ENCODE measurements at places on chromosomes 7 and 10. TPM values are rescaled to one million over a fixed set of nuclear protein-coding genes. Genes with fewer than 3 reads are reported as not detected.

GRCh38 chr7:51263631-51264484 lies 52.8 kb downstream of the COBL start:
- no peak for DNase-seq

DNA sequence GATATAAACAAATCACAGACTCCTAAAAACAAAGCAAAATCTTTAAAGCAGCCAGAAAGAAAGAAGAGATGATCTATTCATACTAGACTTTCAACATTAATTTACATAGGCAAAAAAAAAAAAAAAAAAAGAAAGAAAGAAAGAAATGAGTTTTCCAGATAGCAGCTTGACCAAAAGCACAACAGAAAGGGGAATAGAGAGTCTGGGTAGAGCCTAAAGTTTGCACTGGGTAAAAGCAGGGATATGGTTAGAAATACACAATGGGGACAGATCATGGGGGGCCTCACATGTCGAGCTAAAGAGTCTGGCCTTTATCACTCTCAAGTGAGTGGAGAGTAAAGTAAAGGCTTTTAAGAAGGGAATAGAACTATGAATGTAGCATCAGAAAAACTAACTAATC lies 169.8 kb downstream of the SGMS1 start:
- no peak for DNase-seq

DNA sequence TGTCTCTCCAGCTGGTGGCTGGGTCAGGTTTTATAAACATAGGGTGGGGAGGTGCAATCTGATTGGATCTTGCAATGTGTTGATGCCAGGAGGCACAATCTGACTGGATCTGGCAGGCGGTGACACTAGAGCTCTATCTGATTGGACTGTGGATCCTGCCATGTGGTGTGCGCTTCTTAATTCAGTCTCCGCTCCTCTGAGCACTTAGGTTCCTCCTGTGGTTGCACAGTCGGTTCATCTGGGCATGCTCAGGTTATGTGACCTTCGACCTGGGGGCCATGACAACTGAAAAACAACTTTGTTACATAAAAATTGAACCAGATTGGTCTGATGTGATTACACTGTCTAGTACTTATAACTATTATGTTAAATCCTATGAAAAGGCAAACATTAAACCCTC lies 127.1 kb upstream of the SVIL start:
- DNase-seq = no peak

GRCh38 chr7:26664735-26665416 lies 199.5 kb downstream of the SKAP2 start:
- DNase-seq = peak; percentile 10

- DNase-seq = no peak
Measured at GRCh38 chr10:36538953-36539586, 586.3 kb upstream of the ANKRD30A start.

DNA sequence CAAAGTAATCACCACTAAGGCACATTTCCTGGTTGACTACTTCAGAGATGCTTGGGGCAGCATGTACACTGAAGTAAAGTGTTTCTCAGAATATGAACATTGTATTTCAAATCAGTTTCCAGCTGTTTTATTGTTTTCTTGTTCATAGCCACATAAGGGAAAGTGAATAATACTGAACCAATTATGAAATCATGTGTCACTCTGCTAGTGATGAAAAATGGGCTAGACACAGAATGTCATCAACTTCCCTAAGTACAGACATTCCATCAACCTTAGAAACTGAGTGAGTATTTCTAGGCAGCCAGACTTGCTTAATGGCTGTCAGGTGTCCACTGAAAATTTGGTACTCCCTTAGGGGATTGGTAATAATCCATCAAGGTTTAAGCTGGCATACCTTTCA lies 603.5 kb downstream of the ARL4A start:
- no peak for DNase-seq

GRCh38 chr10:12703813-12704212 lies 297.7 kb downstream of the CCDC3 start:
- DNase-seq = no peak

DNA sequence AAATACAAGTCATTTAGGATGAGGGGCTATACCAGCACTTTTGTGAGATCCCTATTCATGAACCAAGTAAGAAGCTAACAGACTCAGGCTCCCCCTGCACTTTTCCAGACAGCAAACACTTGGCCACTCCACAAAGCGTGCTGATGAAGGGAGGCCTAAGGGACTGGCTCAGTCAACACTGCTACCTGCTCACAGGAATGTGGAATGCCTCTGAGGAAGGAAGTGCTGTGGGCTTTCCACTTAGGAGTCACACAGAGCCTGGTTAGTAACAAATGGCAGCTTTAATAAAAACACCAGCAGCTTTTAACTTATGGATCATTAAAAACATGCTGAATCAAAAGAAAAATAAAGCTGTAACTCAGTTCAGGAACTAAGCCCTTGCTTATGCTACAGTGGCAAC lies 15.0 kb downstream of the UROS start:
- no peak for DNase-seq

GRCh38 chr7:148084138-148084537 lies 506.4 kb upstream of the C7orf33 start:
- peak; percentile 27 for DNase-seq

Gene GIMAP1
- 9.3 TPM for total RNA-seq

DNA sequence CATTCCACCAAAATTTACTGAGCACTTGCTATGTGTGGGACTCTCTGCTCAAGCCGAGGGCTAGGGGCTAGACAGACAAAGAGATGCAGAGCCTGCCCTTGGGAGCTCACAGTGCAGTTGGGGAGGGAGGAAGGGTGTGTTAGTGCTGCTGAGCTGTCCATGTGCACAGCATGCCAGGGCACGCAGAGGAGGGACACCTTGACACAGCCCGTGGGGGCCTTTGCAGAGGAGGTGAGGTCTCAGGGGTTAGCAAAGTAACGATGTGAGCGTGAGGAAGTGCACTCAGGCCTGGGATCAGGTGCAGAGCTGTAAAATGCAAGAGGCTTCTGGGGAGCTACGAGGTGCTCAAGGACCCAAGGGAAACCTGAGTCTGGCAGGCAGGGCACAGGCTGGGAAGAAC lies 16.3 kb downstream of the PRKCQ start:
- no peak for DNase-seq

DNA sequence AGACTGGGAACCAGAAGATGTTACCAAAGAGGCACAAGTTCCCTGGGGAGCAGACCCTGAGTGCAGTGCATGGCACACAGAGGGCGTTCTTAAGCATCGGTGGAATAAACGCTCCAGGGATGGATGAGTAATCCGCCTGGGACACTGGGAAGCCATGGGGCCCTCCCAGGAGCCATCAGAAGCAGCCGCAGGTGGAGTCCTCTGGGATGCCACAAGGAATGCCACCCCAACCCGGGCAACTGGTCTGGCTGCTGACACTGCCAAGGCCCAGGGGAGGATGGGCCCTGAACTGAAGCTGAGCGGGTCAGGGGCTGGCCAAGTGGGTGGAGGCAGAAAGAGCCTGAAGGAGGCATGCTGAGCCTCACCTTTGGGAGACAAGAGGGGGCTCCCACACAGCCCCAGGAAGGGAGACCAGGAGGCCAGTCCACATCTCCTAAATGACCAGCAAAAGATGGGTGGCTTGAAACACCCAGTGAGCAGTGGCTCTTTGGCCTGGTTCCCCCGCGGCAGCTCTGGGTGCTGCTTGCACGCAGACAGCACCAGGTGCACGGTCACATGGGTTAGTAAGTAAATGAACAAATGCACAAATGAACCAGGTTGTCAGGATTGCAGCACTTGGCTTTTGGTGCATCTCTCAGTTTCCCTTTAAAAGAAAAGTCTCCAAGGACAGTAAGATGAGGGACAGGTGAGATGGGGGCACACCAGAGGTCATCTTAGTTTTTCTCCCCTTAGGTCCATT lies 141.3 kb upstream of the ZMIZ1 start:
- no peak for DNase-seq

DNA sequence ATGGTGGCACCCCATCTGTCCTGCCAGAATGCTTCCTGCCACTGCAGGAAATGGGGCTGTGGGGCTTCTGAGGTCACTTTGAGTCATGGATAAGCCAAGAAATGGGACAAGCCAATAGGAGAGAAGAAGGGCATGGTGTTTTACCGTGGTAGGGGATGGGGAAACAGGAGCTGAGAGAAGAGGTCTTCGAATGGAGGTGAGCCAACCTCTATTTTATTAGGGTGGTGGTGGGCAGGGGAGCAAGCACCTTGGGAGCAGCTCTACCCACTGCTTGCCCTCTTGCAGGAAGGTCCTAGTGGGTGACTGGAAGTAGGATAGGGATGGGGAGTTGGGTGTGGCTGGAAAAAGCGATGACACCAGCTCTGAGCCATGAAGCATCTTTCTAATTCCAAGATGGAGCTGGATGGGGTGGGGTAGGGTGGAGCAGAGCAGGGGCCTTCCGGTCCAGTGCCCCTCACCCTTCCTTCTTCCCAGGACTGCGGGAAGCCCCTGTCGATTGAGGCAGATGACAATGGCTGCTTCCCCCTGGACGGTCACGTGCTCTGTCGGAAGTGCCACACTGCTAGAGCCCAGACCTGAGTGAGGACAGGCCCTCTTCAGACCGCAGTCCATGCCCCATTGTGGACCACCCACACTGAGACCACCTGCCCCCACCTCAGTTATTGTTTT lies 9.1 kb downstream of the ZYX start:
- no peak for DNase-seq

DNA sequence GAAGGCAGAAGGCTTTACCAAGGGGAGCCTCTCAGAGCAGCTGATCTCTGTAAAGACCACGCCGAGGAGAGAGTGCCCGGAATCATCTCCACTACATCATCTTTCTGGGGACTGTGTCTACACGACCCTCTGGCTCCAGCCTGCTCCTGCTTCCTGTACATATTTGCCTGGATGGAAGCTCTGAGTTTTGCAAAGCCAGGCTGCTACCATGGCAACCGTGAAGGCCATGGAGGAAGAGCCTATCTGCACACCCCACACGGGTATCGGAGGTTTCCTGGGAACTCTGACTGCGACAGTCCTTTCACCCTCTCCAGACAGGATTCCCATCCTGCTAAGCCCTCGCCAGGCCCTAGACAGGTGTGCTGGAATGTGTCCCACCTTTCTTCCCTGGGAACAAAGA lies 83.4 kb upstream of the TNRC18 start:
- no peak for DNase-seq

DNA sequence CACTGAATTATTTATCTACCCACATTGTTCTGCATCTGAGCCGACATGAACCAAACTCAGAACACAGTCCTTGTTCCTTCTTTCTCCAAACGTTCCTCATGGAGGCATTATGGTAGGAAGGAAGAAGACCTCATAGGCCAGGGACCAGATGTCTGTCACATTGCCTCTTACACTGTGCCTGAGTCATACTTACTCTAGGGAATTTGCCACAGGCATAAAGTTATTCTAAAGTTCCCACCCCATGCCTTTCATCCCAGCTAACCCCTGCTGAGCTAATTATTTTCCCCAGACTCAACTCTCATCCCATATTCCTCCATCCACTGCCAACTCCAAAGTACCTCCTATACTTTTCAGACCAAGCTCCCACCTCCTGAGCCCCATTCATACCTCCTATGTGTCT lies 21.2 kb downstream of the MAT1A start:
- no peak for DNase-seq

Gene TWIST1
- total RNA-seq = 0.48 TPM

GRCh38 chr7:134932707-134933370 lies 53.5 kb upstream of the AGBL3 start:
- no peak for DNase-seq

- peak; percentile 49 for DNase-seq
Measured at GRCh38 chr10:110600487-110601101, 33.1 kb downstream of the SMC3 start.

DNA sequence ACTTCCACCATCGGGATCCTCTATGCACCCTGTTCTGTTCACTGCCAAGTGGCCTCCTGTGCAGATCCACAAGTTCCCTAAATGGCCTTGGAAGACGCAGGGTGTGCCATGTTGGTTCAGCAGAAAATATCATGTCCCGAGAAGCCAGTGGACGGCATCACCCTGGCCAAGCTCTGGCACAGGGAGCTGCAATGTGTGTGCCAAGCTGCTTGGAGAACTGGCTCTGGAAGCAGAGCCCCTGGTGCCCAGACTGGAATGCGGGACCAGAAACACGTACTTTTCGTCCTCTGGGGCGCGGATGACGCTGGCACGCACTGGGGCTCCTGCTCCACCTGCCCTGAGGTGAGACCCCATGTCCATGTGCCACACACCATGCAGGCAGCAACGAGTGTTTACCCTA lies 124.7 kb upstream of the CARD11 start:
- DNase-seq = no peak

GRCh38 chr7:158315881-158316280 lies 271.7 kb downstream of the PTPRN2 start:
- no peak for DNase-seq

DNA sequence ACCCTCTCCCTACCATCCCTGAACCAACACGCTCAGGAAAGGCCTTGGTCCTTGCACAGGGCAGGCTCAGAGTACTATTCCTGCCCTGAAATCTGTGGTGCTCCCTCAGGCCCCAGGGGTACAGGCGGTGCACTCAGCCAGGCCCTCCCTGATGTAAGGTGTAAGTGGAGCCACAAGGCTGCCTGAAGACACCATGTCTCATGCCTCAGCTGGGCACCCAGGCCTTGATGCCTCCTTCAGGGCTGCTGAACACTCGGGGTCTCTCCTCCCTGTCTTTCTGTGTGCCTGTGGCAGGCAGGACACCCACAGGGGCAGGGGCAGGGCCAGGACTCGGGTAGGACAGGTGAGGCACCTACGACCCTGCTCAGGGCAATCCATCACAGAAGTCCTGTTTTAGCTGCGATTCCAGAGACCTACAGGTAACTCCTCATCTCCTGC lies 22.9 kb upstream of the ANTXRL start:
- no peak for DNase-seq

DNA sequence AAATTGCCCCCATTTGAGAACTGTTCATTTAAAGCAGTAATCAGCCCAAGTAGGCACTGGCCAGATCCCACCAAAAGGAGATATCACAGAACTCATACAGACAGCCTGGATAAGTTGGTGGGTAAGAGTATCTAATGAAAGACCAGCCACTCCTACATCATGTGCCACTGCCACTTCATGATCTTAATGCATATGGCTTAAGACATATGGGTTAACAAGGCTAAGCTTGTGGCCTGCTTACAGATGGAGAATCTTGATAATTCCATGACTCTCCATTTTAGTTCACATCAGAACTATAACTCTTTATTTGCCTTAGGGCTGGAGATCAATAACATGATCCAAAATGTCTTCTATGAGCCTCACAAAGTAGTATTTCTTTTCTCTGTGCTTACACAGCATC lies 6.8 kb upstream of the IFIT1B start:
- no peak for DNase-seq

Data from activated T-cell treated with anti-CD3 and anti-CD28 coated beads, Interleukin-2, amount 50 U/mL, for 72 hours (primary cell).